ENCODE measurements at places on chromosomes 12 and 14. TPM values are rescaled to one million over a fixed set of nuclear protein-coding genes. Genes with fewer than 3 reads are reported as not detected.

C12orf75 gene
- total RNA-seq = 160 TPM

LPAR5 gene
- total RNA-seq = 4.3 TPM

SLC6A13 gene
- not detected for total RNA-seq

KRT85 gene
- not detected for total RNA-seq

AMHR2 gene
- total RNA-seq = 0.29 TPM

KRT82 gene
- 0.29 TPM for total RNA-seq

EFS gene
- total RNA-seq = 0.23 TPM

GOLGA5 gene
- 23.5 TPM for total RNA-seq

KRT73 gene
- total RNA-seq = not detected

KLHDC1 gene
- 0.07 TPM for total RNA-seq

Measured in PC-3 (cell line).